ENCODE measurements at places on chromosomes 12 and 14. TPM values are rescaled to one million over a fixed set of nuclear protein-coding genes. Genes with fewer than 3 reads are reported as not detected.

GRCh38 chr12:130970165-130970907, 16.6 kb downstream of the ADGRD1 start:
- DNase-seq, result no peak

DNA sequence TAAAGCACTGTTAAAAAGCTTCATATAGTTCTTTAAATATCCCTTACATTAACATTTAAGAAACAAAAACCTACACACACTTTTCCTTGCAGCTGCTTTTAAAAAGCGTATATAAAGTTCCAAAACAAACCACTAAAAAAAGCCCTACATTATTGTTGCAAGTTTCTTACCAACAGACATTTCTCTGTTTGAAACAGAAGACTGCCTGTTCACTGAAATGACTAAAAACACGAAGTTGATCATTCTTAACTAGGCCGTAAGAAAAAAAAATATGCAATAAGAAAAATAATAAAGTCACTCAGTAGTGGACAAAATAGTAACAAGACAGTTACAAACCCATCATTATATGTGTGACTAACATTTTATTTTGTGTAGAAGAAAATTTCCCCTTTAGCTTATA, 37.3 kb downstream of the KIF21A start:
- no peak for DNase-seq

The CLEC7A gene
- total RNA-seq, result not detected

The SERPINA5 gene
- total RNA-seq, result not detected

All from activated CD4-positive, alpha-beta memory T cell treated with anti-CD3 and anti-CD28 coated beads, Interleukin-2, amount 10 ng/mL, durations not matched to agents 7 days and 5 days (primary cell).